Daoy (cell line): ENCODE measurements at places on chromosomes 4 and X. TPM values are rescaled to one million over a fixed set of nuclear protein-coding genes. Genes with fewer than 3 reads are reported as not detected.

DNA sequence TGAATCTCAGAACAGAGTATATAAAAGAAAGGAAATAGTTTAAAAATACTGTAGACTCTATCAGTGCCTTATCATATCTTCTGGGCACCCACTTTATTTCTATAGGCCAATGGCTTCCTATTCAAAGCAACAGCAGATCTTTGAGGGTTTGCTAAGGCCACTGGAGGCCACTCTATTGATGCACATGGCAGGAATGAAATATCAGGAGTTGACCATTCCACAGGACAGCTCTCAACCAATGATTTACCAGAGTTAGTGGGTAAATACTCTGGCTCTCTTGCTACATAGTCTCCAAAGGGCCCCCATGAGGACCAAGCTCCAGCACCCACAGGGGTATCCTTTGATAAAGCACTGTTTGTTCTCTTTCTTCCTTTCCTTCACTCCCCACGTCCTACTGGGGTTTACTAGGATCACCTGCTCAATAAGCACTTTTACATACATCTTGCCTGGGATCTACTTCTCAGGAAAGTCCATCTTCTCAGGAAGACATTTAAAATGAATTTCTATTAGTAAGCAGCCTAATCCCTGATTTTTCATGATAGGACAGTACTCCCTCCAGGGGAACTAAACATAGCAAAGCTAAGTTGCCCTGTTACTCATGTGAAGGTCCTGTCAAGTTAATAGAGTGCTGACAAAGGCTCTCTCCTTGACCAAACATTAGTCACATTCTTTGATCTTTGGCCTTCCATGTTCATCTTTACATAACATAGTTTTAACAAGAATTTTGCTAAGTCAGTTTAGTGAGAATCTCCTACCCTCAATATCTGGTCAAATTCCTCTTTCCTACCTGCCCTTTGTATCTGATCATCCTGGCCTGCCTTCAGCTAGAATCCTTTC is 459.7 kb downstream of the GRXCR1 start:
- no peak for DNase-seq

DNA sequence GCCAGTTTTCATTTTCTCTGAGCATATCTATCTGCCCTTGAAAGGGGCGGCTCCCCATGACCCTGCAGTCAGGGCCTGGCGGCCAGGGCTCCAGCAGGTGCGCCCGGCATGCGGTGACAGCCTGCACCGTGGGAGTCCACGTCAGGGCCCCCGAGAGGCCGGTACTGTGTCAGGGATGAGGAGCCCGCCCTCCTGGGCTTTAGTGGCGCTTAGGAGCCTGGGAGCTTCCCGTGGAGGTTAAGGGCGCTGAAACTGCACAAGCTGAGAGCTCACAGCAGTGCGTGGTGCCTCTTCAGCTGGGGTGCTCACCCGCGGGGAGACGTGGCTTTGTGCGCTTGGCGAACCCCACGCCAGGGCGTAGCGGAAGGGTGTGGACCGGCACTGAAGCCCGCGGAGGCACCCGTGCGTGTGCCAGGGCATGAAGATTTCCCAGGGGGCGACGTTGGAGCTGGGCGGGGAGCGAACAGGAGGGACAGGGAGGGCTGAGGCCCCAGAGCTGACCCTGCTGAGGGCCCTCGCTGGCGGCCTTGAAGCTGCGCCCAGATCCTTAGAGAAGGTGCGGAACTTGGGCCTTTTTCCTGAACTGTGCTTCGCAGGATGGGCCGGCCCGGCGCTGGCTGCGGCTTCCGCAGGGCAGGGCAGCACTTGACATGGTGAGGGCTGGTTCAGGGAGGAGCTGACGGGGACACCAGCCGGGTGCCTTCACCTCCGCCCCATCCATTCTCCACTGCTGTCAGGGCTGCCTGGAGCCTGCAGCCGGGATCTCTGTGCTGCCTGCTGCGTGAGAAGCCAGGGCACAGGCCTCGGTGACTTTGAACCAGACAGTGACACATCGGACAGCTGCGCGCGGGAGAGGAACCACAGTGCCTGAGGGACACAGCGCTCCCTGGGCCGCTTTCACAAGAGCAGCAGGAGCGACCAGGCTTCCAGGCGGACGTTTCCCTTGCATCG is 32.9 kb downstream of the HTT-AS start:
- DNase-seq: peak; percentile 75

- DNase-seq: no peak
These were observed 44.1 kb downstream of the NAA11 start for GRCh38 chr4:79281566-79282359.

DNA sequence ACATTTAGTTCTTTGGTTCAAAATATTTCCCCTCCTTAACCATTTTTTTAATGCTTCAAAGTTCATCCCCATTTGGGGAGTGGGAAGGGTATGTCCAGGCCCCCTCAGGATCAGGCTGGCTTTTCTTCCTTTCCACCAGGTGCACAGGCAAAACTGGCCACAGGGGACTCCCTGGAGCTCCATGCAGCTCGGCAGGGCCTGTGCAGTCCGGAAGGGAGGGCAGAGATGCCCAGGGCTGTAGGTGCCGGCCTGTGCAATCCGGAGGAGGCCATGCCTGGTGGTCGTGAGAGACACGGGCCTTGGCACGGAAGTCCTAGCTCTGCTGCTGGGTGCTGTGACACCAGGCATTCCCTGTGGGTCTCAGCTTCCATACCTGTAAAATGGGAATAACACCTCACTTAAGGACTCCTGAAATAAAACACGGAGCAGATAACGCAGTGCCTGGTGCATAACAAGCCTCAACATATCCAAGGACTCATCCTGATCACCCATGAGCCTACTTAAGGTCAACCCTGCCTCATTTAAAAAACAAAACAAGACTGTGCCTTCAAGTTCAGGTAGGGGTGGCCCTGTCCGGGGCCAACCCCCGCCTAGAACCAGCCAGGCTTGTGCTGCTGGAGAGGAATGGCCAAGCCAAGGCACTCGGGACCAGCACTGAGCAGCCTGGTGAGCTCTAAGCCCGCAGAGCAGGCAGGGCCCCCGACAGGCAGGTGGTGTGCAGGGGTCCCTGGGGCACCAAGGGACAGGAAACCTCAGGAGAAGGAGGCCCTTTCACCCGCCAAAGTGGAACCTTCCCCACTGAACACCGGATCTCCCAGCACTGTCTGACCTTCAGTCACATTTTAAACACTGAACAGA is 21.2 kb upstream of the CYP4V2 start:
- no peak for DNase-seq

DNA sequence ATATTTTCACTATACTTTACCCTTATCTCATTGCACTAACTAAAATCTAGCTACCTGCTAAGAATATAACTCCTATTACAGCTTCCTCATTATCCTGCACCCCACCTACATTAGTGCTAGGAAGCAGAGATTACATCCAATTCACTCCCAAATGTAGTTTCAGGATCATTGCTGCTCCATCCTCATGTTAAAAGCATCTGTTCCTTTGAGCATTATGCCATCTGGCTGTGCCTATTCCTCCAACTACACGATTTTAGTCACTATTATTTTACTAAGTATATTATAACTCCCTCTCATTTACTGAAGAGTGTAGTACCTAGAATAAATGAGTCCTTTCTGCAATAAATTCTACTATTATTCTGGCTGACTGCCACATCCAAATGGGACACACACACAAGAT is 1586.9 kb downstream of the TECRL start:
- no peak for DNase-seq

DNA sequence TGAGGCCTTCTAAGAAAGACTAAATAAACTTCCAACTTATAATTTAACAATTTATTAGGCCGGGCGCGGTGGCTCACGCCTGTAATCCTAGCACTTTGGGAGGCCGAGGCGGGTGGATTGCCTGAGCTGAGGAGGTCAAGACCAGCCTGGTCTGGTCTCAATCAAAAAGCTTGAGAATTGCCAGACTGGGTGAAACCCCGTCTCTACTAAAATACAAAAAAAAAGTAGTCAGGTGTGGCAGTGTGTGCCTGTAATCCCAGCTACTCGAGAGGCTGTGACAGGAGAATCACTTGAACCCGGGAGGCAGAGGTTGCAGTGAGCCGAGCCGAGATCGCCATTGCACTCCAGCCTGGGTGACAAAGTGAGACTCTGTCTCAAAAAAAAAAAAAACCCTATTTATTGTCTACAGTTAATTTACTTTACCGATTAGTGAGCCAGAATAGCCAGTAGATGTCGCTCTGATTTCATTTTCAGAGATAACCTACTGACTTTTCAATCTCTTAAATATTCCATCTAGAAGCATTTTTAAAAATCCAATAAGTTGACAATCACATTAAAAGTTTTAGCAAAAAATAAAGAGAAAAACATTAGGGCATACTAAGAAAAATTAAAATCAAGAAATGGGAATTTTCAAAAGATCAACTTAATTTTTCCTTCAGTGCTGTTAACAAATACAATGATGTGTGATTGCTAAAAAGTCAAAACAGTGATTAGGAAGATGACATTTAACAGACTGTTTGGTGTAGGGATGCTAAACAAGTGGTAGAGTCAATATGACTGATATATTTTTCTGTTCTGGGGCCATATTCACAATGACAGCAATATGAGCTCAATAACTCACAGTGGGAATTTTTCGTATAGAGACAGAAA is 4.3 kb upstream of the SHROOM3 start:
- peak; percentile 22 for DNase-seq

DNA sequence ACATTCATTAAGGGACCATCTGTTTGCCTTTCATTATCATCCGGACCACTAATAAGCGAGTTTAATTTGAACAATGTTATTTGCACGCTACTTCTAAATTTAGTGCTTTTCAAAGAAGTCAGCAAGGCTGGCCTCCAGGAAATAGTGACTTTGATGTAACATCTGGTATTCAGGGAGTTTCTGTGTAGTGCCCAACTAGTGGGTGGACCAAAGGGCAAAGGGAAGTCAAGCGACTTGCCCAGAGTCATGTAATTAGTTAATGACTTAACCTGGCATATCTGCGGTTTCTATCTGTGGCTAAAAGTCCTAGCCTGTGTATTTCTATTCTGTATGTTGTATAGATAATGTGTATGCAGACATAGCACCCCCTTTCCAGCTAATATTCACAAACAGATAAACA is 56.3 kb upstream of the LCORL start:
- DNase-seq: no peak

- DNase-seq: peak; percentile 19
These were observed 9.6 kb downstream of the OTOP1 start for GRCh38 chr4:4217113-4217512.

GRCh38 chr4:74117024-74117534 is 18.1 kb upstream of the CXCL2 start:
- DNase-seq: peak; percentile 81

DNA sequence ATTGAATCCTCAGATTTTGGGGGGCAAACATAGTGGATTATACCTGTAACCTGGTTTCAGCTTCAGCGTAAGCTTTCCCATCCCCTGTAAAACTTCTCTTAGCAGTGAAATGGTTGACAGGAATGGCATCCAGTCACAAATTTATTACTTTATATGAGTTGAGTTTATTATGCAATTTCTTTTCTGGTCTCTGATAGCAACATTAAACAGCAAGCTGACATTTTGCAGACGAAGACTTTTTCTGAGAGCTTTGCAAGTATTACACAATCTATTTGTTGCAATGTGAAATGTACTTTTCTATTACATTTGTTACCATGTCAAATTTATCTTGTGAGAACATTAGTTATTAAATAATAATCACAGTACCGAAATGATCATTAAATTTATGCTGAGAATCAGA is 60.6 kb downstream of the GSPT2 start:
- no peak for DNase-seq

- DNase-seq: no peak
These were observed 77.2 kb upstream of the ADRA2C start for GRCh38 chr4:3689006-3689405.

DNA sequence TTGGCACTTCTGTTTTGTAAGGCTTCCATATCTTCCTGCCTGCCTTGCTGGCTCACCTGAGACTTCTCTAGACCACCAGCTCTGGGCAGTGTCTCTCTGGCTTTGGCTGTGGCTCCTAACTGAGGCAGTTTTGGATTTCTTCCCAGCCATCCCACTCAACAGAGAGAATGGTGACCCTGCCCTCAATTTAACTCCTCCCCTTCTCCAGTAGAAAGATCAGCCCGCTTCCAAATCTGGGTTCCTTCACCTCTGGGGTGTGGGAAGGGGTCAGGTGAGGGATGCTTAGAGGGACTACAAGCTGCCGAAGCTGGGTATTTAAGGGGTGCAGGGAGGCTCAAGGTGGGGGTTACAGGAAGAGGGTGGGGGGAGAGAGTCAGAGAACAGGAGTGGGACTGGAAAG is 23.7 kb downstream of the NAP1L5 start:
- no peak for DNase-seq

DNA sequence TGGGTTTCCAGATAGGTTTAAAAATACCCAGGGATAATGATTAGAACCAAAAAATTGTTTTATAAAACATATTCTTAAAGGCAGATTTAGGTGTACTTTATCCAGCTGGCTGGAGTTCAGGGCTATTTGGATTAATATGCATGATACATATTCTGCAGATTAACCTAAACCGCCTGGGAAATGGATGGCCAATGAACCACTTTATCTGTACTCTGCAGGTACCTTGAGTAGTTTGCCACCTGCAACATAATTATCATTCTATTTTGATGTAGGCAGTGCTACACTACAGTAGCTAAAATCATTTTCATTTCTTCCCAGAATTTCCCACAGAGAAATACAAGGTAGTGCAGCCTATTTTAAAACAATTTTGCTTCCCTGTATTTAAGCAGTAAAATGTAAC is 683.2 kb upstream of the GNPDA2 start:
- no peak for DNase-seq

DNA sequence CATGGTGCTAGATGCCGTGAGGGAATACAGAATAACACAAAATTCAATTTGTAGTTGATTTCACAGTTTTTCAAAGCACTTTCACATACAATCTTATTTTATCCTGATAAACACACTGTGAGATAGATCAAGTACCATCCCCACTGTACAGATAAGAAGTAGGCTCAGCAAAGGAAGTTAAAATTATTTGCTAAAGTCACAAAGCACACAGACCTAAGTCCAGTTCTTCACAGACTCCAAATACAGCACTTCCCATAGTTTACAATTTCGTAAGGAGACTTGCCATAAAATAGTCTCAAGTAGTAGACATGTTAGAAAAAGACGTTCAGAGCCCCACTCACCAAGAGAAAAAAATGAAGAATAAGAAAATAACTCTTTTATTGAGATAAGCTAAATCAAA is 7.8 kb upstream of the CUL4B start:
- DNase-seq: no peak

- no peak for DNase-seq
These were observed 20.3 kb downstream of the DGKK start for GRCh38 chrX:50450324-50450723.

- no peak for DNase-seq
These were observed 34.8 kb upstream of the SPANXD start for GRCh38 chrX:141733371-141733770.

DNA sequence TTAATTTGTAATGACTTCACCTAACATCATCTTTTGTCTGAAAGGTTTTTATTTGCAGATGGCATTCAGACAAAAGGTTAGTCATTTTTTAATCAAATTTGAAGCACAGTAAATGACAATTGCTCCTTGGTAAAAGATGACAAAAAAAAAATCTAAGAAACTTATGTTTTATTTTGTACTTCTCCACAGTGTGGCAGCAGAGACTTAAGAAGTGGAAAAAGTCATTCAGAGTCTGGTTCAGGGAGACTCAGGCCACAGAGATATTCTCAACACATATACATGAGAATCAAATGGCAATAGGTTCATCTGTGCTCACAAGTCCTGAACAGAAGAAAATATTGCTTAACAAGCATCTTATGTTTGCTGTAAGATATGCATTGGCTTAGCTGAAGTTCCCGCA is 436.2 kb downstream of the KCNIP4 start:
- no peak for DNase-seq

GRCh38 chrX:65035446-65035770 is 59.2 kb upstream of the ZC4H2 start:
- DNase-seq: no peak

Gene ANXA5
- 177 and 189 TPM in 2 replicates for total RNA-seq

Gene BTK
- total RNA-seq: 0.06 TPM in 1 of 2 replicates, not detected in the other

Gene RBM3
- total RNA-seq: 142 and 159 TPM in 2 replicates

Gene POF1B
- total RNA-seq: not detected in 2 replicates

Gene GRIA3
- total RNA-seq: not detected in 2 replicates

Gene NOX1
- total RNA-seq: not detected in 2 replicates

Gene RXFP1
- 0.30 and 1.1 TPM in 2 replicates for total RNA-seq
